ENCODE measurements at places on chromosomes 16 and 17.

DNA sequence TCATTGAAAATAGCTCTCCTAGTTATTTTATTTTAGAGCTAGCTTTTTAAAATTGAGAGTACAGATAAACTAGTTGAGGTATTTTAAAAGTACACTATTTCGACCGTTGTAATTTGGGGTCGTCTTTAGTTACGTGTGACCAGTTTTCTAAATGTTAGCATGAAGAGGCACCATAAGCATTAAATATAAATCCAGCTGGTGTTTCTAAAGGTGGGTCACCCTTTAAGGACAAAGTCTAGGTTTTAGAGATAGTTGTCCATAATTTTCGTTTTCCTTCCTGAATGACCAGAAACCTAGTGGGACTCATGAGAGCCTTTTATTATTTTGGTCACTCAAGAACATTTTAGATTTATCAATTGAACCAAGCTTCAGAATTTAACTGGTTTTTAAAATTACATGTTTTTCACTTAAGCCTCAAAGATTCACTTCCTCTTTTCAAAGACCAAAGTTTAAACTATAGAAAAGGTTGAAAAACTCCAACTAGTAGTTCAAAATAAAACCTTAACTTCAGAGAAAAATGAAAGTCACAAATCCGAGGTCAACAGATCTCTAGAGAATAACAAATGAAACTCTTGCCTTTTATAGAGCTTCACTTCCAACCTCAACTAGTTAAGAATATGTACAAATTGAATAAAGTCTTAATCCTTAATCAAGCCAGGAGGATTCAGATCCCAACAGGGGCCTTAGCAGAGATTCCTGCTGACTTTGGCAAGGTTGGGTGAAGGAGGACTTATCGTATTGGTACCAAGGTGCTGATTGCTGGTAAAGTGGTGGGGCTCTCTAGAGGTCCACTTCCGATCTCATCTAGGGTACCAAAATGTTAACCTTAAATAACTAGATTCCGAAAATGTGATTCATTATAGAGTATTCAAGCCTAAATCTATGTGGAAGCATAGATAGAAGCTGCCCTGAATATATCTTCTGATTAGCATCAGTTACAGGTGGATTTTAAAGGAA is 32.5 kb downstream of the PHKB start:
- no peak for DNase-seq

GRCh38 chr16:71311553-71312158 is 22.5 kb upstream of the CMTR2 start:
- no peak for DNase-seq

- peak; percentile 79 for DNase-seq
Measured at GRCh38 chr16:87723226-87723623, 42.6 kb downstream of the KLHDC4 start.

DNA sequence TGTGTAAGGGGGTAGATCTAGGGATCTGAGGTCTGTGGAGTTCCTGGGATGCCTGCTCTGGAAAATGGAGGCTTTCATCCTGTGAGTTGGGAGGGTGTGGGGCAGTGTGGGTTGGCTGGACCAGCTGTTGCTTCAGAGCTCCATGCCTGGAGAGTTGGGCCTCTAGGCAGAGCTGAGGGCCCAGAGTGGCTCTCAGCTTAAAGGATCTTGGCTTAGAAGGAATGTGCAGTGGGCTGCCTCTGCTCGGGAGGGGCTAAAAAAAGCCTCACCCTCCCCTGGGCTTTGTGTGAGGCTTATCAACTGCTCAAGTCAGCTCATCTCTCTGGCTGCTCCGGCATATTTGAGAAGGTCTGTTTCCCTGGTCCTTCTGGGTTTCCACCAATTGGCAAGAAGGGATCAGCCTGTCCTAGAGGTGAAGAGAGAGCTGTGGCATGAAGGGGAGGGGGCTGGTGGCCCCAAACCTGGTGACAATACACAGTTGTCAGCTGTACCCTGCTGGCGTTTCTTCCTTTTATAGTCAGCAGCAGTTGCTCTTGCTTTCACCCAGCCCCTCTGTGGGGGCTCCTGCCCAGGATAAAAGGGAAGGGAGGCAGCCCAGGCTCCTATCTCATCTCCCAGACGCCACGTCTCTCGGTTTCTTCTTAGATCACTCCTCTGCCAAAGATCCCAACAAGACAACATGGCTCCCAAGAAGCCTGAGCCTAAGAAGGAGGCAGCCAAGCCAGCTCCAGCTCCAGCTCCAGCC is at the start of gene MYL4:
TSS of gene MYL4 (plus strand) at position 605 of the 745 bp plus-strand sequence. CDS start at position 680, 75 bp downstream.
- DNase-seq = no peak

GRCh38 chr17:10875984-10876555 is 38.2 kb upstream of the PIRT start:
- DNase-seq = no peak

DNA sequence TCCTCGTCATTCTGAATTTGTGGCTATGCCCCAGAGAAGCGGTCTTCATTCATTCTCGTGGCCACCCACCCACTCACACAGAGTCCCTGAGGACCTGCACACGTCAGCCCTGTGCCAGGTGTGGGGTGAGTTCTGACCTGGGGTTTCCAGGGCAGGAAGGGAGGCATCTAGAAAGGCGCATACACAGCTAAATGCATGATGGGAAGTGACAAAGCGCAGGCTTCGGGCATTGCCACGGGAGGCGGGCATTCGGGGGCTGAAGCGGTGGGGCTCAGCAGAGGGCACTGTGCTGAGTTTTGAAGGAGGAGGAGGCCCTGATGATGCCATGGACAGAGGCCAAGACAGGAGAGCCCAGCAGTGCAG is 10.9 kb downstream of the UBALD2 start:
- DNase-seq = no peak

DNA sequence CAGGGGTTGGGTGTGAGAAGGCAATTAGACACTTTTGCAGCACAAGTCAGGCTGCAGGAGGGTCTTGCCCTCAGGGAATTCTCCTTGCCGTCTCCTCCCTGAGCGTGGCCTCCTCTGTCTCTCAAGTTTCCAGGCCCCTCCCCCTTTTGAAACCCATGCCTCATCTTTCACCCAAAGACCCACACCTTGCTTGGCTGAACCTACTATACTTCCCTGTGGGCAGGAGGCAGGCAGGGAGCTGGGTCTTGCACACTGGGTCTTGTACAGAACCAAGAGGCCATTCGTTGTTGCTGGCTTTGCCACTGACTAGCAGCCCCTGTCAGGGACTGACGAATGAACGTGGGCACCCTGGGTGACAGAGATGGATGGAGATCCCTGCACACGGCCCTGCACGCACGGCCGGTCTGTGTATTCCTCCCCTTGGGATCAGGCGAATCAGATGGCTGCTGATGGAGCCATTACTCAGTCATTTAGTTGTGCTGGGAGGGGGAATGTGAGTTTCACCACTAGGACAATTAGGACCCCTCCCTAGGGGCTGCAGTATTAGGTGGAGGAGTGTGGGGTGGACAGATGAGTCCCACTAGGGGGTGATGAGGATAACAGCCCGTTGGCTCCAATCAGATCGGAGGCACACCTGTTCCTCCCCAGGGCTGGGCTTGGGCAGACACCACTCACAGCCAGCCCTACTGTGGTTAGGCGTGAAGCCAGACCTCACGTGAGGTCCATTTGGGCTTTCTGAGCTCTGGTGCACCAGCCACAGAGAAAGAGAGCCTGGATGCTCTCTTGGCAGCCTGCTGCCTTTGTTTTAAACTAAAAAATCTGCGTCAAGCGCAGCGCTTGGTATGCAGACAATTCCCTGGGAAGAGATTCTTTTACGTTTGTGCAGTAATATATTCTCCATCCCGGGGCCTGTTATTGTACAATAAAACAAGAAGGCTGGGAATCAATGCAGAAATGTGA is 167.7 kb upstream of the WSCD1 start:
- no peak for DNase-seq

DNA sequence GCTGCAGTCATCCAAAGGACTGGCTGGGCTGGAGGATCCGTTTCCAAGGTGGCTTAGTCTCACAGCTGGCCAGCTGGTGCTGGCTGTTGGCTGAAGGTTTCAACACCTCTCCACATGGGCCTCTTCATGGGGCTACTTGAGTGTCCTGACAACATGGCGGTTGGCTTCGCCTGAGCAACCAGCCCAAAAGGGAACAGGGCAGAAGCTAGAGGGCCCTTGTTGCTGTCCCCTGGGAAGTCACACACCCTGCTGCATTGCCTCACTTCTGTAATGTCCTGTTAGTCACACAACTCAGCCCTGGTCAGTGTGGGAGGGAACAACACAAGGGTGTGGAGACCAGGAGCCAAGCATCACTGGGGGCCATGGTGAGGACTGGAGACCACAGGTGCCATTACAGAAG is 36.6 kb downstream of the C16orf78 start:
- DNase-seq = no peak

DNA sequence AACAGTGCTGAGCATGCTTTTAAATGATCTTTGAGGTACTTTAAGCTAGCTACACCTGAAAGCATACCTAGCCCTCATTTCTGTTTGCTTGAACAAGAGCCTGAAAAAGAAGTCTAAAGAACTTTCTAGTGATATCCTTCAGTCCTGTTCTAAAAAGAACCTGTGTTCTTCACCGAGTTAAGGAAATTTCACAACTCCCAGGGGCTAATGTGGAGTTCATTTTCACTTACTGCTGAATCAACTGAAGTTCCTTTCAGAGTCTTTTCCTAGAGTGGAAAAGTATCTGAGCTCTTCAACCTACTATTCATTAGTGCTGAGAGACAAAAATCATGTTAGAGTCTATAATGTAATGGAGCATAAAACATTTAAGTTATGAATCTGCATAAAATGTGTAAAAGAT is 66.9 kb downstream of the CHD9 start:
- DNase-seq = no peak

DNA sequence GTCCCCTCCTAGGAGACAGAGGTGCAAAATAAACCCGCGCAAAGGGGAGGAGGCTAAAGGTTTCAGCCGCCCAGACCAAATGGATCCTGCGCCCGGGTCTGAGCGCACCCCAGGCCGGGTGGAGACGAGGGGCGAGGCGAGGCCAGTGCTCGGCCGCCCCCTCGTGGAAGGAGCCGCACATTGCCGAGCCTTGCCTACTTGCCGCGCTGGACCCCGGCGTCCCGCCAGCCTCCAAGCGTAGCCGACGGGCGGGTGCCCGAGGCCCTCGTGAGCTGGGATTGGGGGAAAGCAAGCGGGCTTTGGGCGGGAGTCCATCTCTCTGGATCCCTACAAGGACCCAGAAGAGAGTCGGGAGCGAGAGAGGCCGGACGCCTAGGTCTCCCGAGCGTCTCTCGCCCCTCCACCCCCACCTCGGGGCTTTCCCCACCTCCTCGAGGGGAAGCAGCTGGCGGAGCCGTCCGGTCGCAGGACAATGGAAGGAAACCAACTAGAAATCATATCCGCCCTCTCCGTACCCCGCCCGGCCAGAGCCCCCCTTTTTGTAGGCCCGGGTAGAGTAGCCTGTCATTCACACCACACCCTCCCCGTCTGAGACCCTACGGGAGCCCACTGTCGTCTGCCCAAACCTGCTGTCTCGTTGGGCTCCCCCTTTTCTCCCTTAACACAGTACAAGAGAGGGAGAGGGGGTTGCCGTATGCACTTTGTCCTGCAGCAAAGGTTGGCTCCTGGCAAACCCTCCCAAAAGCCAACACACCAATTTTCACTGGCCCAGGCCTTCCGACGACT is 664 bp upstream of the BCL6B start:
- peak; percentile 19 for DNase-seq

- DNase-seq = no peak
Measured at GRCh38 chr16:4561596-4561995, 5.5 kb downstream of the C16orf96 start.
